ENCODE measurements at places on chromosomes 1 and 21. TPM values are rescaled to one million over a fixed set of nuclear protein-coding genes. Genes with fewer than 3 reads are reported as not detected.

SLC16A4 gene
- total RNA-seq = 0.30 TPM

OR2L2 gene
- total RNA-seq = 0.18 TPM

CAPZA1 gene
- 233 TPM for total RNA-seq

LYPD8 gene
- total RNA-seq = not detected

GPR25 gene
- total RNA-seq = 2.1 TPM

SPRR2F gene
- not detected for total RNA-seq

FLG2 gene
- not detected for total RNA-seq

OLIG1 gene
- 0.47 TPM for total RNA-seq

RGS8 gene
- total RNA-seq = not detected

RSPO1 gene
- total RNA-seq = not detected

- no peaks in the 10 kb centered on the region for H3K27me3 ChIP-seq
- no peak overlapping the region for H3K27ac ChIP-seq
- no peak for DNase-seq
- H3K36me3 ChIP-seq = no peaks in the 10 kb centered on the region
- H3K4me1 ChIP-seq = no peaks in the 10 kb centered on the region
Observed at GRCh38 chr1:34002810-34003209, 138.9 kb downstream of the HMGB4 start.

- H3K4me3 ChIP-seq = no peak within 1 kb of the TSS
- no peak within 1 kb of the TSS for H3K27ac ChIP-seq
- no peak for DNase-seq
- H3K4me1 ChIP-seq = no peaks in the 10 kb centered on the region
Observed at GRCh38 chr1:219927956-219928790, at the start of gene SLC30A10. SLC30A10 (minus strand) TSS chr1:219928557; CDS start chr1:219928440, 117 bp downstream.

- no peaks in the 10 kb centered on the region for H3K4me1 ChIP-seq
- H3K4me3 ChIP-seq = no peak overlapping the region
- no peaks in the 10 kb centered on the region for H3K36me3 ChIP-seq
- no peaks in the 10 kb centered on the region for H3K27me3 ChIP-seq
Observed at GRCh38 chr1:172465617-172466016, 21.7 kb upstream of the PIGC start.

DNA sequence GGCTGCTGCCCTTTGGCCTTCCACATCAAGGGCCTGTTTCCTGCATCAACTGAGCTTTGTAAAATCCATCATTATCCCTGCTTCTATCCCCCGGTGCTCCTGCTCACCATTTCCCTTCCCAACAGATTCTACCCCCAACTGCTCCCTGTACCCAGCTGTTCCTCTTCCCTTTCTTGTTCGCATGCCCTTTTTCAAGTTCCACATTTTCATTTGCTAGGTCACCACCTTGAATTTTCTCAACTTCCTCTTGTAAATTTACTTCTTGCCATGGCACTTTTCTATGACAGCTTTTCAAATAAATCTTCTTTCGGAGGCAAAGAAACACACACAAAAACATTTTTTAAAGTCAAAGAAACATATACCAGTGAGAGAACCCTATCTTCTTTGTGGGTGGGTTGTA lies 330.5 kb upstream of the ADGRL2 start:
- no peak overlapping the region for H3K4me3 ChIP-seq
- H3K36me3 ChIP-seq = no peaks in the 10 kb centered on the region
- no peaks in the 10 kb centered on the region for H3K4me1 ChIP-seq
- no peak overlapping the region for H3K27ac ChIP-seq
- DNase-seq = no peak

DNA sequence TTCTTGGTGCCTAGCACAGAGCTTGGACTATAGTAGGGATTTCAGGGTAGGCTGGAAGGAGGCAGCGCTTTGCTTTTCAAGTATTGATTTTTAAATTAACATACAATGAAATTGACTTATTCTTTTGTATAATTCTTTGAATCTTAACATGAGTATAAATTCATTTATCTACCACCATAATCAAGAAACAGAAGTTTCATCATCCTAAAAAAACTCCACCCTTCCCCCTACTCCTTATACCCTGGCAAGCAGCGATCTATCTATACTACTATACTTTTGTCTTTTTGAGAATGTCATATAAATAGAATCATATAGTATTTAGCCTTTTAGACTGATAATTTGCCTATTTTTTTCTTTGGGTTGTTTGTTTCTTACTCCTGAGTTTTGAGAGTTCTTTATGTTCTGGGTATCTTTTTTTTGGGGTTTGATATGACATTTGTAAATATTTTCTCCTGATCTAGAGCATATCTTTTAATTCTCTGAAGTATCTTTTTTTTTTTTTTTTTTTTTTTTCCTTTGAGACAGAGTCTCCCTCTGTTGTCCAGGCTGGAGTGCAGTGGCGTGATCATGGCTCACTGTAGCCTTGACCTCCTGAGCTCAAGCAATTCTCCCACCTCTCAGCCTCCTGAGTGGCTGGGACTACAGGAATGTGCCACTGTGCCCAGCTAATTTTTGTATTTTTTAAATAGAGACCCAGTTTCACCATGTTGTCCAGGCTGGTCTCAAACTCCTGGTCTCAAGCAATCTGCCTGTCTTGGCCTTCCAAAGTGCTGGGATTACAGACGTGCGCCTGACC lies 6.4 kb downstream of the RPS6KC1 start:
- H3K36me3 ChIP-seq = no peaks in the 10 kb centered on the region
- no peak overlapping the region for H3K27ac ChIP-seq
- no peak for DNase-seq
- no peaks in the 10 kb centered on the region for H3K27me3 ChIP-seq
- no peaks in the 10 kb centered on the region for H3K4me1 ChIP-seq
- H3K4me3 ChIP-seq = no peak overlapping the region

GRCh38 chr21:45109831-45110492 lies 35.6 kb downstream of the ADARB1 start:
- no peaks in the 10 kb centered on the region for H3K27me3 ChIP-seq
- peak; percentile 66 for DNase-seq
- peak overlapping the region; percentile 78 for H3K27ac ChIP-seq
- no peaks in the 10 kb centered on the region for H3K36me3 ChIP-seq

DNA sequence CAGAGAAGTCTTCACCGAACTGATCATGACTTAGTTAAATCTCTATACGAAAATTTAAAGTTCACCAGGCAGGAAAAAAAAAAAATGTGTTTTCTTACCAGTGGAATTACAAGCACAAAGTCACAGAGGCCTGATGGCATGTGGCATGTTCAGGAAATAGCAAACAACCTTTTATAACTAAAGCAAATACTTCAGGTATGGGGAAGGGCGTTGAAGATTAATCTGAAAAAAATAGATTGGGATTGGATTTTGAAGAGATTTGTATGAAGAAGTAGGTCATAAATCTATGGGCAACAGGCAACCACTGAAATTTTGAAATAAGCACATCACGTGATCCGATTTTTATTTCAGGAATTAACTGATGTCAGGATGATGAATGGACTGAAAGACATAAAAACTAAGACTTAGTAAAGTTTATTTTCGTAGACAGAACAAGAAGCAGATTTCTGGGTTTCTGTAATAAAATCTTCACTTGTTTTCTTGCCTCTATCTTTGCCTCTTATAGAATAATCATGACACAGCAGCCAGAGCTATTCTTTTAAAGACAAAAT lies 295.9 kb upstream of the ADGRL4 start:
- H3K27me3 ChIP-seq = no peaks in the 10 kb centered on the region
- H3K27ac ChIP-seq = no peak overlapping the region
- H3K4me3 ChIP-seq = no peak overlapping the region
- H3K4me1 ChIP-seq = no peaks in the 10 kb centered on the region

- no peak for DNase-seq
- no peak overlapping the region for H3K27ac ChIP-seq
- H3K4me3 ChIP-seq = no peak overlapping the region
- H3K36me3 ChIP-seq = no peaks in the 10 kb centered on the region
Observed at GRCh38 chr1:36824390-36824861, 209.9 kb downstream of the GRIK3 start.

DNA sequence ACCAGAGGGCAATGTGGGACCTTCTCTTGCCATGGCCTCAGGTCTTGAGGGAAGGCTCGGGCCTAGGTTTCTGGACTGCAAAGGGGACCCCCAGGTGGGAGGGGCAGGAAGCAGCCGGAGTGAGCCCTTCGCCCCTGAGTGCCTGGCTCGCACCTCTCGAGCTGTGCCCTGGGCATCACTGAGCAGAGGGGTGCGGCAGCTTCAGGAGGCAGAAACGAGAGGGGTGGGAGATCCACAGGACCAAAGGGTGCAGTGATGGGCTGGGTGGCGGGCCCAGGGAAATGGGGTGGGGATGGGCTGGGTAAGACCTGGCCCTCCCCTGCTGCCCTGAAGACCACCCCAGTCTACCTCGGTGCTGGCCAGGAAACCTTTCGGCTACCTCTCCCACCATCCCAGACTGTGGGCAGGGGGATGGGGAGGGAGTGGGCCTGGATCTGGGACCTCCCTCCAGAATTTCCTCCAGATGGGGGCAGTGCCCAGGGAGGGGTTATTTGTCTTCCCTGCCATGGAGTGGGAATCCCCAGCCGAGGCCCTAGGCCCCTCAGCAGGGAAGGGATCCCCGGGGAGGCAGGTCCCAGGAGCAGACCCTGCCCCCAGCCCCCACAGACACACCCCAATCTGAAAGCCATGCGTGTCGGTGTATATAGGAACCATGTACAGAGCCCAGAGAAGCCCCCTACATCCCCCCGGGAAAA lies 21.3 kb downstream of the A3GALT2 start:
- no peak for DNase-seq
- H3K36me3 ChIP-seq = peaks cover 8% of the 10 kb centered on the region
- H3K27me3 ChIP-seq = no peaks in the 10 kb centered on the region
- peaks cover 18% of the 10 kb centered on the region for H3K4me1 ChIP-seq
- H3K4me3 ChIP-seq = no peak overlapping the region

GRCh38 chr21:32093646-32094462 lies 185.0 kb downstream of the MIS18A start:
- no peak for DNase-seq
- H3K4me1 ChIP-seq = no peaks in the 10 kb centered on the region
- no peaks in the 10 kb centered on the region for H3K27me3 ChIP-seq
- no peak overlapping the region for H3K4me3 ChIP-seq
- no peak overlapping the region for H3K27ac ChIP-seq
